ENCODE measurements at places on chromosomes 5 and 9. TPM values are rescaled to one million over a fixed set of nuclear protein-coding genes. Genes with fewer than 3 reads are reported as not detected.

GRCh38 chr9:109590966-109591365 lies 92.9 kb upstream of the PTPN3 start:
- no peak for DNase-seq

DNA sequence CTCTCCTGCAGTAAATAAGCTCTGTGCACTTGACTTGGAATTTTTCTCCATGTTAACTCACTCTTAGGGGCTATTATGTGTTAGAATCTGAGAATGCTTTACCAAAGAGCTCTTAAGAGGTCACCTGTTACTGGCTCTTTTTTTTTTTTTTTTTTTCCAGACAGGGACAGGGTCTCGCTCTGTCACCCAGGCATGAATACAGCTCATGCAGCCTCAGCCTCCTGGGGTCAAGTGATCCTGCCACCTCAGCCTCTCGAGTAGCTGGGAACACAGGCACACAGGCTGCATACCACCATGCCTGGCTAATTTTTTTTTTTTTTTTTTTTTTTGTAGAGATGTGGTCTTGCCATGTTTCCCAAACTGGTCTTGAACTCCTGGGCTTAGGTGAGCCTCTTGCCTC lies 22.1 kb downstream of the HMGXB3 start:
- no peak for DNase-seq

DNA sequence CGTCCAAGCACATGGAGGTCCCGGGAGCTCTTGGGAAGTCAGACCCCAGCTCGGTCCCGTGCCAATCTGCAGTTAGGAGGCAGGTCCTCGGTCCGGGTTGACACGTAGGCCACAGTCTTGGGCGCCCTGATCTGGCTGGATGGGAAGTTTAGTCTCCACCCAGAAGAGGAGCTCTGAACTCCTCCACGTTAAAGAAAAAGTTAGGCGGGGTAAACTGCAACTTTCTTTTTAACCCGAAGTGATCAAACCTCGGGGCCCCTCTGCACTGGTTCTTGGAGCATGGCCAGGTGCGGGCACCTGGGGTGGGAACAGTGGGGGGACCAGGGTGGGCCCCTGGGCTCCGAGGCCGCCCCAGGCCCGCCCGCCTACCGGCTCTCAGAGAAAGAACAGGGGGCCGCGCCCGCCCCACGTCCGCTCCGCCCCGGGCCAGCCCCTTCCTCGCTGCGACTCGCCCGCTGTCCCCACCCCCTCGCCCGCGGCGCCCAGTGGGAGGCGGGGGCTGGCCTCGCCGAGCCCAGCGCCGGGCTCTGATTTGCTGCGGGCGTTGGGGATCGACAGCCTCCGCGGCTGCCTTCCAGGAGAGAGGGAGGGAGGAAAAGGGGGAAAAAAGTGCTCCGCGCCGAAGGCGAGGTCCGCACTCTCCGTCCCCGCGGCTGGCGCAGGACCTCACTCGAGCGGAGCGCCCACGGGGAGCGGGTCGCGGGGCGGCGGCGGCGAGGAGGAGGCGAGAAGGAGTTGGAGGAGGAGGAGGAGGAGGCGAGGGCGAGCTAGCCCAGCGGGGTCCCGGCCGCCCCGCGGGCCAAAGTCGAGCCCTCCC lies at the start of gene COL5A1:
TSS of gene COL5A1 (plus strand) at position 631 of the 817 bp plus-strand sequence. CDS start 385 bp downstream, outside the sequence.
- no peak for DNase-seq

- DNase-seq, result no peak
Measured at GRCh38 chr5:136295914-136296313, 69.4 kb downstream of the TRPC7 start.

DNA sequence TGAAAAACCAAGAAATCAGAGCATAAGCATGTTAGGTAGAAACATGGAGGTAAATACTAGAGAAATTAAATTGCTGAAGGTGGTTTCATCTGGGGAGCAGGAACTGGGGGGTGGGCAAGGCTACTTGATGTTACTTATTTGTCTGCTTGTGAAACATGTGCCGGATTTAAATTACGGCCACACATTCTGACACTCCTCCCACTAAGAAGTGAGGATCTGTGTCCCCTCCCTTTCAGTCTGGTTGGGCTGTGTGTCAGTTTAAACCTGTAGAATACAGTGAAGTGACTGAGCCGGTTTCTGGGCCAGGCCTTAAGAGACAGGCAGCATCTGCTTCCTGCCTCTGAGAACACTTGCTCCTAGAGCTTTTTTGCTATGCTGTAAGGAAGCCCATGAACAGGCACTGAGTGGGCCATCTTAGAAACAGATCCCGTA lies 2.3 kb upstream of the IARS1 start:
- no peak for DNase-seq

DNA sequence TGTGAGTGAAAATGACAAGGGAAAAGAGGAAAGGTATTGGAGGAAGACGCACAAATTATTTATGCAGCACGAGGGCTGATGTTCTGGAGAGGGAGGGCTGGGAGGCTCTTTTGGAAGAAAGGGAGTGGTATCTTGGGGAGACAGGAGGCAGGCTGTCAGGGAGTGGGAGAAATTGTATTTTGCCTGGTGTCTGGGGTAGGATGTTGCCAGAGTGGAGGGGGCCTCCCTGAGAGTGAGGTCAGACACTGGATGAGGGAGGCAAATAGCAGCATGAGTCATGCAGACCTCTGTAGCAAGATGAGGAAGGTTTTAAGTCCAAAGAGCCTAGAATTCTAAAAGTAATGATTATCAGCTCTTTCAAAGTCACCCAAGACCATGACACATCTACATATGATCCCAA lies 158.0 kb downstream of the DMRT2 start:
- no peak for DNase-seq

DNA sequence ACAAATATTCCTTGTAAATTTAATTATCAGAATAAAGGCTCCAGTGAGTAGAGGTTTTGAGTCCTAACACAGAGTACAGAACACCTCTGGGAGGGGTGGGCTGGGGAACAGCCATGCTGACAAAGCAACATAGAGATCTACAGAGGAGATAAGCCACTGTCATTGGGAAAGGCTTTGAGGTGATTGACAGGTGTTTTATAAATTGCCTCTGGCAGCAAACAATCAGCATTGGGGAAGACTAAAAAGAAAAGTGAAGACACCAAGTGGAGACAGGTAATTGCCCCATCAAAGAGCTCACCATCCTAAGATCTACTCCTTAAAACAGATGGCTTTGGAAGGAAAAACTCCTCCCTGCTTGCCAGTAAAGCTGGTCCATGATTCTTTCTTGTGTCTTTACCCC lies 189.7 kb upstream of the TLE4 start:
- no peak for DNase-seq

- no peak for DNase-seq
Measured at GRCh38 chr9:106092083-106092482, 397.7 kb downstream of the TMEM38B start.

GRCh38 chr9:4706971-4707622 lies 27.7 kb downstream of the CDC37L1 start:
- no peak for DNase-seq

DNA sequence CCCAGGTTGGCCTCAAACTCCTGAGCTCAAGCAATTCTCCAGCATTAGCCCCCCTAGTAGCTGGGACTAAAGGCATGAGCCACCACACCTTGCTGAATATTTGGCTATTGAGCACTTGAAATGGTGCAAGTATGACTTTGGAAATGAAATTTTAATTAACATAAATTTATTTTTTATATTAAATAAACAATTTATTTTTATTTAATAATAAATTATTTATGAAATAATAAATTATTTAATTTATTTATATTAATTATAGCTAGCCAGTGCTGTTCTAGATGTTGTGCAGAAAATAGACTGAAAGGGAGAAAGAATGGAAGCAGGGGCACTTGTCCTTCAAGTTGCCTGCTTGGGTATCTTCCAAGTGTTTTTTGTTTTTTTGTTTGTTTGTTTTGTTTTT lies 40.0 kb upstream of the CTNNA1 start:
- DNase-seq, result no peak

GRCh38 chr9:129551393-129551973 lies 69.4 kb downstream of the C9orf50 start:
- DNase-seq, result no peak

Gene TPPP
- total RNA-seq, result 0.17 TPM

Gene TAF11L5
- total RNA-seq, result not detected

Gene F2RL2
- 0.28 TPM for total RNA-seq

Gene PRRT1B
- not detected for total RNA-seq

Gene FCHSD1
- 21.2 TPM for total RNA-seq

Gene FAM200C
- total RNA-seq, result 3.7 TPM

Gene CFAP90
- total RNA-seq, result not detected

All from MCF 10A (cell line).